PC-9 (cell line): ENCODE measurements at places on chromosomes 16 and 17. TPM values are rescaled to one million over a fixed set of nuclear protein-coding genes. Genes with fewer than 3 reads are reported as not detected.

The CD300LB gene
- total RNA-seq, result not detected in 2 replicates

The CCDC144A gene
- 3.6 and 5.5 TPM in 2 replicates for total RNA-seq

GRCh38 chr17:28282596-28282995 lies 36.4 kb upstream of the TMEM97 start:
- peak; percentile 47 for DNase-seq

GRCh38 chr17:63436523-63437110 lies 9.5 kb downstream of the CYB561 start:
- no peak for DNase-seq

- DNase-seq, result no peak
Observed at GRCh38 chr17:68441070-68441770, 16.1 kb downstream of the WIPI1 start.

The HS3ST4 gene
- total RNA-seq, result not detected in 2 replicates

The MT1H gene
- total RNA-seq, result not detected in 2 replicates

The MYL11 gene
- total RNA-seq, result 1.4 and 2.6 TPM in 2 replicates

The FBXO39 gene
- not detected in 2 replicates for total RNA-seq

The MAPT gene
- 0.85 and 1.0 TPM in 2 replicates for total RNA-seq

The SLC6A2 gene
- 0.50 and 0.61 TPM in 2 replicates for total RNA-seq

GRCh38 chr17:10292057-10292937 lies 80.5 kb downstream of the MYH13 start:
- no peak for DNase-seq

The KRTAP3-2 gene
- not detected in 2 replicates for total RNA-seq

DNA sequence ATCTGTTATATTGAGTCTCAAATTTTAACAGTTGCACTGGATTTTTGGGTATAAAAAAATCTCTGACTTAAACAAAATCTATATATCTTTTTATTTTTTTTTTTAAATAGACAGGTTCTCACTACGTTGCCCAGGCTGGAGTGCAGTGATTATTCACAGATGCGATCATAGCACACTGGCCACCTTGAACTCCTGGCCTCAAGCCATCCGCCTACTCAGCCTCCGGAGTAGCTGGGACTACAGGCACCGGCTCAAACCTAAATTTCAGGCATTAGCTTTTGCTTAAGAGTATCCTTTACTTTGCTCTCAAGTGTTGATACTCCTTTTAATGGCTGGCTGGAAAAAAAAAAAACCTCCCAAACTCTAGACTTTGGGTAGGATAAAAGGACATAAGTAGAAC lies 61.6 kb downstream of the RPGRIP1L start:
- no peak for DNase-seq

DNA sequence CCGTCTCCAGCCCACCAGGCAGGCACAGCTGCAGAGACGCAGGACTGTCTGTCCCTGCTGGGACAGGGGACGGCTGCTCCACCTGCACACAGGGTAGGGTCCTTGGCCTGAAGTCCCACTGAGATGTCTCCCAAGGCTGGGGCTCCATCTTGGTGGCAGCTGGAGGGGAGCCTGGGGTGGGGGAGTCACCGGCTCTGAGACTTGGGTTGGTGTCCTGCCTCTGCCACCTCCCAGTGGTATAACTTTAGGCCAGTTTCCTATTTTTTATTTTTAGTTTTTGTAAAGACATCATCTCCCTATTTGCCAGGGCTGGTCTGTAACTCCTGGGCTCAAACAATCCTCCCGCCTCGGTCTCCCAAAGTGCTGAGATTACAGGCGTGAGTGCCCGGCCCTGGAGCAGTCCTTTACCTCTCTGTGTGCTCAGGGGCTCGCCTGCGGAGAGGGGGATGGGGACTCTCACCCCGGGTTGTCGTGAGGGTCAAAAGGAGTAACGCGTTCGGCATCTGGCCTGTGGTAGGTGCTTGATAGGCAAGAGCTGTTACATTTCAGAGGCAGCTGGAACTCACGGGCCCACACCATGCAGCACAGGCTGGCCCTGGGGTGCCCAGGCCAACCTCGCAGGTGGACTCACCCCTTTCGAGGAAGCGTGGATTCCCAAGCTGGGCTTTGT lies 46.6 kb upstream of the DOC2B start:
- no peak for DNase-seq

The AANAT gene
- 0.65 TPM in 1 of 2 replicates, not detected in the other for total RNA-seq

- no peak for DNase-seq
Observed at GRCh38 chr17:28369684-28370034, 448 bp downstream of the VTN start.

The LYRM1 gene
- total RNA-seq, result 32.2 and 51.7 TPM in 2 replicates

The CDH5 gene
- total RNA-seq, result 2.4 and 3.6 TPM in 2 replicates

- no peak for DNase-seq
Observed at GRCh38 chr17:5413682-5414081, 5.8 kb downstream of the NUP88 start.

DNA sequence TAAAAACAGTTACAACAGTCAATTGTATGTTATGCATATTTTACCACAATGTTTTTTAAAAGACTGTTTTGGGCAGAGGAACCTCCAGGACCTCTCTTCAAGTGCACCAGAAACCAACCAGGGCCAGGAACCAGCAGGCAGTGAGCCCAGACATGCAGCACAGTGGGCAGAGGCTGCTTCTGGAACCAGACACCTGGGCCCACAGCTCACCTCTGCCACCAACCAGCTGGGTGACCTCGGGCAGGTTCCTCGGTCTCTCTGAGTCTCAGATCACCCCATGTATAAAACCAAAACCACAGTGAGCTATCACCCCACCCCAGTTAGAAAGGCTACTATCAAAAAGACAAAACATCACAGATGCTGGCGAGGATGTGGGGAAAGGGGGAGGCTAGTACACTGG lies 161.0 kb downstream of the C16orf95 start:
- no peak for DNase-seq

GRCh38 chr17:4073983-4074830 lies 68.6 kb downstream of the ZZEF1 start:
- no peak for DNase-seq

DNA sequence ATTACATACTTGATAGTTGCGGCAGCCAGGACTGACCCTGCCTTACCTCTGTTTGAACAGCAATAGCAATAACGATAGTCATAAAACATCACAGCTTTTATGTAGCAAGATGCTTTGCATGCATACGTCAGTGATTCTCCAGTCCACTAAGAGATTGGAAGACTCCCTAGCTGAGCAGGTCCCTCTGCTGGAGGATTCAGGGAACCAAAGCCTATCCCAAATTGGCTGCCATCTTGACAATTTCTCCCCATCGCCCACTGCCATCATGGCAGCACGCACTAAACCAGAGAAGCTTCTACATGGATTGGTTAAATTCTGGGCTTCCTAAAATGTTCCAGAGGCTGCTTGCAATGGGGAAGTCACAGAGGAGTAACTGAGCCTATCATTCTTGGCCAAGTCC lies 360.6 kb upstream of the XYLT1 start:
- DNase-seq, result no peak

GRCh38 chr16:77499373-77500285 lies 64.8 kb upstream of the ADAMTS18 start:
- no peak for DNase-seq

The CD300E gene
- not detected in 2 replicates for total RNA-seq

GRCh38 chr16:30663038-30663437 lies 4.8 kb downstream of the FBRS start:
- DNase-seq, result no peak

The PRR35 gene
- 0.35 TPM in 1 of 2 replicates, not detected in the other for total RNA-seq

DNA sequence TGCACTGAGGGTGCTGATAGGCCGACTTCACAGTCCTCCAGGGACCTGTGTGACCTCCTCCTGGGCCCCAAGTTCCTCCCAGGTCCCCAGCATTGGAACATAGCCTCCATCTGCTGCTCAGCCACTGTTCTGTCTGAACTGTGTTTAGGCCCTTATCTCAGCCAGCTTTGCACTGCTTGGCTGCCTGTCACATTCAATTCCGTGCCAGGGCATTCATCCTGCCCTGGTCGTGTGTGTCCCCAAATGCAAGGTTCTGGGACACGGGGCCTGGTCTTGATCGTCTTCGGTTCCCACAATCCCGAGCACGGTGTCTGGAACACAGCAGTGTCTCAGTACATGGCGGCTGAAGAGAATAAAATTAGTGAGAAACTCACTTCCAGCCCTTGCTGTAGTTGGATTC lies 69.9 kb upstream of the NFAT5 start:
- DNase-seq, result no peak

- DNase-seq, result no peak
Observed at GRCh38 chr16:81514041-81514559, 69.5 kb downstream of the CMIP start.

- no peak for DNase-seq
Observed at GRCh38 chr17:38357486-38358123, 6.0 kb downstream of the SOCS7 start.

DNA sequence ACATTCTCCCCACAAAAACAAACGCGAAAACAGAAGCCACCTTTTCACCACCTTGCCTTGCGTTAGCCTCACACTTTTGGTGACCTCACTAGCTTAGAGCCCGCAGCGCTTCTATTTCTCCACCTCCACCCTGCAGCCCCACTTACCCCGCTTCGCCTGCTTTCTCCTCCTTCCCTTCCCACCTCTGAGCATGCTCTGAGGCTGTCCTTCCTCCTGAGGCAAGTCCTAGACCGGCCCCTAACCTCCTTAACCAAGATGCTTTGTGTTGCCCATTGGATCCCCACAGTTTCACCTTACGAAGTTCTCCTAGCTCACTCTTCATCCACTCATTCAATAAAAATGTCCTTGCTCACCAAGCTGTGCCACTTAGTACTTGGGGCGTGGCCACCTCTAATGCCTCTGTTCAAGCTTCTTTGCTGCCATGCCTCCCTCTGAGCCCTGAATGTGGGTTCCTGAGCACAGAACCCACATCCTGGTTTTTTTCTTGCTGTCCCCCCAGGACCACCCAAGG lies 1.3 kb downstream of the GNGT2 start:
- peak; percentile 49 for DNase-seq

DNA sequence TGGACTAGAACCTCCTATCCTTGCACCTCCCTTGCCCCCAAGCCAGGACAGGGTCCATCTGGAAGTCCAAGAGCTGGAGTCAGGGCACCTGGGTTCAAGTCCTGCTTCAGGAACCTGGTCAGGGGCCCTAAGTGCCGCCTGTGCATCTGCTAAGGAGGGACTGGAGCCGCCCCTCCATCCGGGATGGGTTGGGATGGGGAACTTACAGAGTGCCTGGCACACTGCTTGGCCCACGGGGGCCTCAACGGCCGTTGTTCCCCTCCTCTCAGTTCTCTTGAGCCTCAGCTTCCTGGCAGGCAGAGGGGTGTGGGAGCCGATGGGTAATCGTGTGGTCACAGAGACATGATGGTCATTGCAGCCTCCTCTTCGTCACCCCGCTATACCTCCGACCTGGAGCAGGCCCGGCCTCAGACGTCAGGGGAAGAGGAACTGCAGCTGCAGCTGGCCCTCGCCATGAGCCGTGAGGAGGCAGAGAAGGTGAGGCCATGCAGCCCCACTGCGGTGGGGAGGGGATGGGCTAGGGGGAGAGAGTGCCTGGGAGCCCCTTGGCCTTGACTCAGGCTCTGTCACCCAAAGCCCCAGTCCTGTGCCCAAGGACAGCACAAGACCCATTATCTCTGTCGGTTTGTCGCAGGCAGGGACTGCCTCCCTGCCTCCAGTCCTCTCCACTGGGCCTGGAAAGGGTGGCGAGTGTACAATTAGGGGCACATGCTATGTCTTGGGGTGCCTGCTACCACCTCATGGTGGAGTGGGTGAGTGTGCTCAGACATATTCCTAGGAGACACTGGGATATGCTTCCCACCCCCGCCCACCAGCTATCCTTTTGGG lies 5.4 kb downstream of the EPN3 start:
- DNase-seq, result no peak

GRCh38 chr16:29226782-29227181 lies 179.7 kb downstream of the NPIPB11 start:
- DNase-seq, result no peak

GRCh38 chr16:11494029-11494428 lies 92.7 kb downstream of the LITAF start:
- no peak for DNase-seq

- no peak for DNase-seq
Observed at GRCh38 chr17:1232786-1233185, 37.5 kb upstream of the BHLHA9 start.

The CCL4 gene
- not detected in 2 replicates for total RNA-seq

The CNTNAP4 gene
- total RNA-seq, result not detected in 2 replicates

DNA sequence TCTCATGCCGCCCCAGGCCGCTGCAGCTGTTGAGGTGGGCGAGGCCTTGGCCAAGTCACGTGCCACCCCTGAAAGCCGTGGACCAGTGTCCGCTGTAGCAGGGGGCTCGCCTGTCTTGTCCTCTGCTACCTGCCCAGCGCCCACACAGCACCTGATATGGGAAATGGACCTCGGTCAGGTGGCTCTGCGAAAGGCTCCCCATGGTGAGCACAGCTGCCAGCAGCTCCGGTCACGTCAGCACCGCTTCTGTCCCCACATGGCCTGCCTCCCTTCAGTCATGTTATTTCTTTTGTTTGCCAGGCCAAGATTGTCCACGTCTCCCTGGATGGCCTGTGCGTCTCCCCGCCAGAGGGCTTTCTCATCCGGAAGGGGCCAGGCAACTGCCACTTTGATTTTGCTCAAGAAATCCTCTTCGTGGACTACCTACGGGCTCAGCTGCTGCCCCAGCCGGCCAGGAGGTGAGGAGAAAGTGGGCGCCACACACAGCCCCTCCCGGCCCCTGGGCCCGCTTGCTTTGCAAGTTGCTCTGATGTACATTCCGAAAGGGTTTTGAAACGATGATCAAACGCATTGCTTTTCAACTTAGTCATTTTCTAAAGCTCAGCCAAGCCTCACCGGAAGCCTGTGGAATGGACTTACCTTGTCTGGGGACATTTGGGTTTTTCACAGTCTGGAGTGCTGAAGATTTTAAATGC lies 219.8 kb downstream of the KATNIP start:
- no peak for DNase-seq

The GLOD4 gene
- 110 and 123 TPM in 2 replicates for total RNA-seq

The NPIPA8 gene
- 0.50 TPM in 1 of 2 replicates, not detected in the other for total RNA-seq

DNA sequence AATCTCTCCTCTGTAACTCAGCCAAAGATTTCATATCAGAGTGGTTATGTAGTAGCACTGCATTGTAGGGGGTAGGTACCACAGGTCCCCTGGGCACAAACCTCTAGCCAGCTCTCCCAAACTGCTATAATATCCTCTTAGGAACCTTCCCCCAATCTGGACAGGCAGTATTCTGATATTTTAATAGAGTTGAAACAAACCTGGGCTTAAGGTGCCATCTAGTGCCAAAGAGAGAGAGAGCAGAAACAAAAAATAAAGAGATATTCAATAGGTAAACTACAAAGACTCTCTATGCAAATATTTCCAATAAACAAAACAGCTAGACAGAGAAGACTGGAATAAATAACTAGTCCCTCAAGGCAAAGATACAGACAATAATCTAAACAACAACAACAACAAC lies 1070.0 kb downstream of the CDH11 start:
- DNase-seq, result no peak
